Activated CD8-positive, alpha-beta memory T cell treated with anti-CD3 and anti-CD28 coated beads, Interleukin-2, amount 10 ng/mL, durations not matched to agents 7 days and 5 days (primary cell): ENCODE measurements at places on chromosomes 1 and 21. TPM values are rescaled to one million over a fixed set of nuclear protein-coding genes. Genes with fewer than 3 reads are reported as not detected.

GRCh38 chr1:165114022-165114888 is 242.3 kb downstream of the LMX1A start:
- H3K27me3 ChIP-seq = peaks cover 26% of the 10 kb centered on the region
- H3K4me1 ChIP-seq = no peaks in the 10 kb centered on the region
- H3K36me3 ChIP-seq = no peaks in the 10 kb centered on the region
- H3K27ac ChIP-seq = no peak overlapping the region

- H3K4me3 ChIP-seq = no peak overlapping the region
- DNase-seq = no peak
- H3K4me1 ChIP-seq = peaks cover 10% of the 10 kb centered on the region
- H3K27ac ChIP-seq = no peak overlapping the region
Measured at GRCh38 chr1:84117868-84118267, 26.2 kb upstream of the PRKACB start.

Gene PADI2
- 0.23 TPM for total RNA-seq

Gene FMOD
- total RNA-seq = not detected

Gene PIK3C2B
- 21.6 TPM for total RNA-seq

DNA sequence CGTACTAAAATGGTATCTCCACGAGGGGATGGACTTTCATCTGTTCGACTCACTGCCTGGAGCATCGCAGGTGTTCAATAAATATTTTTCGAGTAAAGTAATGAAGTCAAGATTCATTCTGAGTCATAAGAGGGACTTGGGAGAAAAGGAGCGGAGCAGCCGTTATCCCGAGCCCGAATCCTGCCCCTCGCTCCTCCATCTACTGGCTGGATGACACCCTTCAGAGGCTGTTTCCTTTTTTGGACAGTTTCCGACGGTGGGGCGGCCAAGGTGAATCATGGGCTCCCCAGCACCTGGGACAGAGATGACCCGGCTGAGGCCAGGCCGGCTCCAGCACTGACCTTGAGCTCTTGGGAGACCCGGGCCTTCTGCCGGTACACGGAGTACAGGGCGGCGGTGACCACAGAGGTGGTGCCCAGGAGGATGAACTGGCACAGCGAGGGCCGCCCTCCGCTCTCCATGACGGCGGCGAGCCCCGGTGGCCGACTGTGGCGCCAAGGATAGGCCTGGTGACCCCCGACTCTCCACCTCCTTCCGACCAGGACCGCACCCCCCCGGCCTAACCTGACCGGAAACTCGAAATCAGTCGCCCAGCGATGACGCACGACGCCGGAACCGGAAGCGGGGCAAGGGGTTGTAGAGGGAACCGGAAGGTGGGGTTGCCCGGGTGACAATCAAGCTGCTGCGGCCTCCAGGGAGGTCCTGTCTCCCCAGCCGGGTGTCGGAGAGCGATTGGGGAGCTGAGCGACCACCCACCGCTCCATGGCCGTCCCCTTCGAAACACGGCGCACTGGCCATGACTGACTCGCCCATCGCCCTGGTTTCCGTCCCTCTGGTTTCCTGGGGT is at the start of gene MUL1:
MUL1 (minus strand) TSS at position 588 of the 847 bp plus-strand sequence; CDS start at position 461, 127 bp downstream.
- H3K27ac ChIP-seq = peak within 1 kb of the TSS; percentile 87
- peaks cover 22% of the 10 kb centered on the region for H3K4me1 ChIP-seq
- no peaks in the 10 kb centered on the region for H3K27me3 ChIP-seq
- no peaks in the 10 kb centered on the region for H3K36me3 ChIP-seq
- peak within 1 kb of the TSS; percentile 87 for H3K4me3 ChIP-seq

Gene PLCH2
- total RNA-seq = 6.5 TPM

Gene KLHDC9
- 0.85 TPM for total RNA-seq

DNA sequence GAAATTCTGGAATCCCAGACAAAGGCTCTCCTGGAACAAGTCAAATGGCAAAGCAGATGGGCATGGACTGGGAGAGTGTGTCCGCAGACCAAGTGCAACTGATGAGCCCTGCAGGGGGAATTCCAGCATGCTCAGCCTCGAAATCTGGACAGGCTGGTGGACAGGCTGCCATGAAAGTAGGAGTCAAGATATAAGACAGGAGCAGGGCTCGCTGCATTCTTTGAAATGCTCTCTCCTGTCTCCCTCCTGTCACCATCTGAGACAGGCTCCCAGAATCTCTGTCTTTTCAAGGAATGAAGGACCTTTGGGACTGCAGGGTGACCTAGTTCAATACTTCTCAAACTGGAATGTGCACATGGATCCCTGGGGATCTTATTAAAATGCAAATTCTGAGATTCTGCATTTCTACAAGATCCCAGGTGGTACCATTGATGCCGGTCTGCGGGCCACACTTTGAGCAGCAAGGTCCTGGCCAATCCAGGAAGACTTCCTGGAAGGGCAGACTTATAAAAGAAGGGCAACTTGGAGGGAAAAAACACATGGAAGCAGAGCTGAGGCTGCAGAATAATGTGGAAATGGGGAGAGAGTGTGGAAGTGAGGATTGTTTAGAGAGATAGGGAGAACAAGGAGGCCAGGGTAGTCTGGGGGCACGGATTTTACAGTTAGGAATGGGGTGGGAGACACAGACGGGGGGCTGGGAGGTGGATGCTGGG is 29.8 kb downstream of the TNNT2 start:
- no peaks in the 10 kb centered on the region for H3K4me1 ChIP-seq
- peaks cover 28% of the 10 kb centered on the region for H3K27me3 ChIP-seq
- no peak overlapping the region for H3K27ac ChIP-seq
- H3K4me3 ChIP-seq = no peak overlapping the region
- no peak for DNase-seq

GRCh38 chr1:248627971-248628844 is 6.7 kb downstream of the OR2T11 start:
- no peaks in the 10 kb centered on the region for H3K4me1 ChIP-seq
- no peak for DNase-seq
- no peaks in the 10 kb centered on the region for H3K36me3 ChIP-seq
- no peaks in the 10 kb centered on the region for H3K27me3 ChIP-seq
- H3K4me3 ChIP-seq = no peak overlapping the region

Gene SCAF4
- total RNA-seq = 53.9 TPM

GRCh38 chr1:177838907-177839485 is 130.9 kb downstream of the SEC16B start:
- no peaks in the 10 kb centered on the region for H3K27me3 ChIP-seq
- no peaks in the 10 kb centered on the region for H3K4me1 ChIP-seq
- DNase-seq = no peak
- no peaks in the 10 kb centered on the region for H3K36me3 ChIP-seq
- H3K4me3 ChIP-seq = no peak overlapping the region
- no peak overlapping the region for H3K27ac ChIP-seq

DNA sequence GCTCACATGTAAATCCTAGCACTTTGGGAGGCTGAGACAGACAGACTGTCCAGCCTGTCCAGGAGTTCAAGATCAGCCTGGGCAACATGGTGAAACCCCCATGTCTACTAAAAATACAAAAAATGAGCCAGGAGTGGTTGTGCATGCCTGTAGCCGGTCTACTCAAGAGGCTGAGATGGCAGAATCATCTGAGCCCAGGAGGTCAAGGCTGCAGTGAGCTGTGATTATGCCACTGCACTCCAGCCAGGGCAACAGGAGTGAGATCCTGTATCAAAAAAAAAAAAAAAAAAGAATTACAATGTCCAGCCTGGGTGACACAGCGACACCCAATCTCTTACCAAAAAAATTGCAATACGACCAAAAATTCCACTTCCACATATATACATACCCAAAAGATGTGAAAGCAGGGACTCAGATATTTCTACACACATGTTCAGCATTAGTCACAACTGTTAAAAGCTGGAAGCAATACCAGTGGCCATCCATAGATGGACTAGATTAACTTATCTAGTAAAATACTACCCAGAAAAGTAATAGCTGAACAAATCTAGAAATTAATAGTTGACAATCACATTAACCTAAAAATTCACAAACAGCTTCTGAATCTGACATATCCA is 49.2 kb downstream of the ASH1L start:
- no peak overlapping the region for H3K27ac ChIP-seq
- no peak overlapping the region for H3K4me3 ChIP-seq
- no peaks in the 10 kb centered on the region for H3K27me3 ChIP-seq
- peaks cover 24% of the 10 kb centered on the region for H3K36me3 ChIP-seq
- H3K4me1 ChIP-seq = peaks cover 30% of the 10 kb centered on the region

Gene BSND
- total RNA-seq = 0.12 TPM

DNA sequence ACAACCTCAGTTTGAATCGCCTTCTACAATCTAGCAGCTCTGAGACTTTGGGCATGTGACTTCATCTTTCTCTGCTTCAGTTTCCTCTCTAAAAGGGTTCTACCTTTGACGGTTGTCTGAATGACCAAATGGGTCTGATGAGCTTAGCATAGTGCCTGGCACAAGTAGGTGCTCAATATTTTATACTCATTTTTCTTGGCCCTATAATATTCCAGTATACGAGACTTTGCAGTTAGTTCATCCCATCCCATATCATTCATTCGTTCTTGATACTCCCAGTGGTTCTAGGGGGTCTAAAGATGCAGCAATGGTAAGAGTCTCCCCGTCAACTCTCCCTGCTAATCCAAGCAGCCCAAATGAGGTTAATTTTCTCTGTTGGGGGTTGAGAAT is 67.6 kb downstream of the ALPL start:
- DNase-seq = no peak
- no peak overlapping the region for H3K4me3 ChIP-seq
- no peak overlapping the region for H3K27ac ChIP-seq
- H3K4me1 ChIP-seq = no peaks in the 10 kb centered on the region
- peaks cover 10% of the 10 kb centered on the region for H3K27me3 ChIP-seq
- H3K36me3 ChIP-seq = no peaks in the 10 kb centered on the region

DNA sequence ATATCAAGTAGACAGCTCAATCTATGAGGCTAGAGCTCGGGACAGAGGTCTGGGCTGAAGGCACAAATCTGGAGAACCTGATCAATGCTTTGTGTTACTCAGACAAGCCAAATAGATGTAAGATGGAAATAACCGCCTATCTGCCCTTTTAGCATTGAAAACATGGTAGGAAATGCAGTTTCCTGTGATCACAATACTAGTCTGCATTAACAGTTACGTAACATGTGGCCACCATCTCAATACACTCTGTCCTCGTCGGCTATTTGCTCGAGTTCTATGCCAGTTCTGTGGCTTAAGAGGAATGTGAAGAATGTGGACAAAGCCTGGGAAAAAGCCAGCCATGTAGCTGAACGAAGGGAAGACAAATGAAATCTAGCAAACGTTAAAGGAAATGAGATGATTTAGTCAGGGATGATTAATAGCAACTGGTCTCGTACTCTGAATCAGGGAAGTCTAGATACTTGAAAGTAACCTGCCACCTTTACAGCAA is 73.3 kb downstream of the HSF2BP start:
- no peak overlapping the region for H3K27ac ChIP-seq
- no peaks in the 10 kb centered on the region for H3K36me3 ChIP-seq
- no peak for DNase-seq
- H3K4me1 ChIP-seq = peaks cover 4% of the 10 kb centered on the region
- no peak overlapping the region for H3K4me3 ChIP-seq

GRCh38 chr1:35925741-35926140 is 5.2 kb upstream of the AGO3 start:
- peaks cover 1% of the 10 kb centered on the region for H3K36me3 ChIP-seq
- no peak overlapping the region for H3K4me3 ChIP-seq
- H3K4me1 ChIP-seq = peaks cover 5% of the 10 kb centered on the region
- H3K27me3 ChIP-seq = no peaks in the 10 kb centered on the region
- H3K27ac ChIP-seq = no peak overlapping the region

DNA sequence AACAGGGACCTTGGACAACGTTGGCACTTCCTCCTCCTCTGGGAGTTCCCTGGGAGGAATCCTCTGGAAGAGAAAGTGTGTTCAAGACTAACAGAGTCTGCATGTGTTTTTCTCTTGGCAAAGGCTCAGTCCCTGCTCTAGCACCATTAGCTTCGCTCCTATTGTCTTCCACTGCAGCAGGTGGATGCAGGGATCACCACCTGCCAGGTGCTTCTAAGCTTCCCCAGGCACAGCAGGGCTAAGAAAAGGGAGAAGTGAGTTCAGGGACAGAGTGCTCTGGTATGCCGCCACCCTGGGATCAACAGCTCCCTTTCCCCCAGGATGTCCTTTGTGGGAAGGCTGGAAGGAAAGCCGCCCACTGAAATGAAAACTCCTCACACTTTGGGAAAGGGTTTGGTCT is 43.9 kb upstream of the IL20 start:
- H3K4me1 ChIP-seq = peaks cover 22% of the 10 kb centered on the region
- H3K4me3 ChIP-seq = no peak overlapping the region
- H3K36me3 ChIP-seq = no peaks in the 10 kb centered on the region
- DNase-seq = no peak

Gene S100A8
- total RNA-seq = not detected

Gene CCDC30
- total RNA-seq = 2.9 TPM

DNA sequence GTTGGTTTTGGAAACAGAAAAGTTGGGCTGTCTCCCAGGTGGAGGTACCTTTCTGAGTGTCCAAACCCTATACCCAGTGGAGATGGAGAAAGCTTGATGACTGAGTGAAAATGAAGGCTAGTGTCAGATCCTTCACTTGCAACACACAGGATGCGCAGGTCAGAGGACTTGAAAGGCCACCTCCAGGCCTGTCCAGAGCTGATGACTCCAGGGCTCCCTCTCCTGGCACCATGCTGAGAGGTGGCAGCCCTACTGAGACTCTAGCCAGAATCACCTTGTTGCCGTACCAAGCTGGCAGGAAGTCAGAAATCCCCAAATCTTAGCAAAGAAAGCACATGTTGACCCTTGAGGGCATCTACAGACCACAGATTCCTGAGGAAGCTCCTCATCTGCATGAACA is 16.4 kb downstream of the KNCN start:
- H3K36me3 ChIP-seq = no peaks in the 10 kb centered on the region
- H3K4me3 ChIP-seq = no peak overlapping the region
- H3K4me1 ChIP-seq = peaks cover 22% of the 10 kb centered on the region
- peaks cover 39% of the 10 kb centered on the region for H3K27me3 ChIP-seq
- peak; percentile 60 for DNase-seq

DNA sequence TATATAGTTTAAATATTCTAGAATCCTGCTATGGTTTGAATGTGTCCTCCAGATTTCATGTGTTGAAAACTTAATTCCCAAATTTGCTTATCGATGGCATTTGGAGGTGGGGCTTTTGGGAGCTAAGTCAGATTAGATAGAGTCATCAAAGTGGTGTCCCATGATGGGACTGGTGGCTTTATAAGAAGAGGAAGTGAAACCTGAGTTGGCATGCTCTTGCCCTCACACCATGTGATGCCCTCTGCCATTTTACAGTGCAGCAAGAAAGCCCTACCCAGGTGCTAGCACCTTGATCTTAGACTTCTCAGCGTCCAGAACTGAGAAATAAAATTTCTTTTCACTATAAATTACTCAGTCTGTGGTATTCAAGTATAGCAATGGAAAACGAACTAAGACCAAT is 111.3 kb downstream of the TGFB2 start:
- H3K27me3 ChIP-seq = no peaks in the 10 kb centered on the region
- no peak overlapping the region for H3K27ac ChIP-seq
- H3K4me3 ChIP-seq = no peak overlapping the region
- DNase-seq = no peak
